ENCODE measurements at places on chromosomes 12 and 14.
A peak's percentile ranks its signal among the peaks of the same experiment; 100 is the strongest.

DNA sequence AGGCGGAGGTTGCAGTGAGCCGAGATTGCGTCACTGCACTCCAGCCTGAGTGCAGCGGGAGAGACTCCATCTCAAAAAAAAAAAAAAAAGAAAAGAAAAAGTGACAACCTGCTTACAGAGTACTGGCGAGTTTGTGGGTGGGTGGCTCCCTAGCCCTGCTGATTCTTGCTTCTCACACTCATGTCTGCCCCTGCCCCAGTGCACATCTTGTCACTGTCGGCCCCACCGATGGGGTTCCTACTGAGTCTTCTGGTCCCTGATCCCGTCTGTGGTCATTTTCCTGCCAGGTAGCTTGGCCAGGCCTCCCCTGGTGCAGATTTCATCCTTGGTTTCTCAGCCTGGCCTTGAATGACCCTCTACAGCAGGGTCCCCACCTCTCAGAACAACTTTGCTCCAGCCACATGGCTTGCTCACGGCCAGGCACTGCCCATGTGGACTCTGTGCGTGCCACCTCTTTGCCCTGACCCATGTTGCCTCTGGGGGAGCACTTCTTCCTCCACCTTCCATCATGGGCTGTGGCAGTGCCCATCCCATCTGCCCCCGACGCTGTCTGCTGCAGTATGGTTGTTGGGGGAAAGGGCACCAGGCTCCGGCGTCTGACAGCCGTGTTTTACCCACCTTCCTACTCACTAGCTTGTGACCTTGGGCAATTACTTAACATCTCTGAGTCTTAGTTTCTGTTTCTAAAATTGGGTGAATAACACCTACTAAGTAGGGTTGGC is 2.1 kb upstream of the PTPN6 start:
- no peak for DNase-seq

- peak; percentile 96 for DNase-seq
These were observed 6.0 kb downstream of the GAPDH start for GRCh38 chr12:6540181-6540877.

DNA sequence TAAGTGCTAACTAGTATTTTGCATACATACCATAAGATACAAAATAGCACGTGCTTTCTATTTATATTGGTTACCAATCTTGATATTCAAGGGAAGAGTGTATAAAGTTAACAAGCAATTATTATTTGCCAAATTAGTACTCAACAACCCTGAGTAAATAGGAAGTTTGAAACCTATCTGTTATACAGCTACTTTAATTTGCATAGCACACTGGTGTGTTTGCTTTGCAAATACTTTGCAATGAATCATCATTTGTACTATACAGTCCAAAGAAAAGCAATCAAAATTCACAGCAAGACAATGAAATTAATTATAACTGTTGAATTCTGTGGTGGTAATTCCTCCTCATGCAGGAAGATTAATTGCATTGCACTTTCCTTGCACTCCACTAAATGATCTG is 469.1 kb downstream of the PRKD1 start:
- no peak for DNase-seq

GRCh38 chr12:4225571-4225970 is 48.0 kb upstream of the CCND2 start:
- DNase-seq: no peak

GRCh38 chr12:44816446-44817017 is 59.6 kb downstream of the NELL2 start:
- DNase-seq: no peak

GRCh38 chr12:93813972-93814821 is 137.0 kb downstream of the CRADD start:
- no peak for DNase-seq
